HuH-7.5 (cell line): ENCODE measurements at places on chromosomes 5 and 9.

- DNase-seq, result no peak
These were observed 133.7 kb downstream of the KIF4B start for GRCh38 chr5:155147222-155147621.

- DNase-seq, result no peak
These were observed 58.0 kb downstream of the PLAC8L1 start for GRCh38 chr5:146047396-146047795.

- no peak for DNase-seq
These were observed at the start of gene FBP2 for GRCh38 chr9:94593459-94594345. TSS of gene FBP2 (minus strand) at chr9:94593824. CDS start at chr9:94593726, 98 bp downstream.

DNA sequence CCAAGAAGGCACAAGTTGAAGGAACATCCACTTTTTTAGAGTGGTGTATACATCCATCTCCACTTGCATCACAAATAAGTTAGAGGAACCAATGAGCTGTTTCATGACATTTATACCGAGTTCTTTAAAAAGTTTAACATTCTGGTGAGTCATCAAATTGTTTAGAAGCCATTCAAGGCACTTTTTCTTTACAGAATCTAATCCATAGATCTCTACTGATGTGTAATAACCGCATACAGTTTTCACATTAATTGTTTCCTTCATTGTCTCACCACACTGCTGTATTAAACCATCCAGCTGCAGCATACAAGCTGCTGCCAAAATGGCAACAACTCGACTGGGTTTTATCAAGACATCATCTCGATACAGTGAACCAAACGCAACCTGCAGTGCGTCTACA, 744 bp downstream of the GMCL2 start:
- DNase-seq, result no peak

DNA sequence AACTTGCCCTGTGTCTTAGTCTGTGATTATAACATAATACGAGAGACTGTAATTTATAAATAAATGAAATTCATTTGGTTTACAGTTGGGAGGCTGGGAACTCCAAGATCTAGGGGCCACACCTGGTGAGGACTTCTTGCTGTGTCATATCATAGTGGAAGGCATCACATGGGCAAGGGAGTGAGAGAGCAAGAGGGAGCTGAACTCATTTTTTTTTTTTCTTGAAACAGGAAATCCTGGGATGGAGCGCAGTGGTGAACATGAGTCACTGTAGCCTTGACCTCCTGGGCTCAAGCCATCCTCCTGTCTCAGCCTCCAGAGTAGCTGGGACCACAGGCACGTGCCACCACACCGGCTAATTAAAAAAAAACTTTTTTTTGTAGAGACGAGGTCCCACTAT, 7.2 kb downstream of the MLANA start:
- DNase-seq, result no peak

DNA sequence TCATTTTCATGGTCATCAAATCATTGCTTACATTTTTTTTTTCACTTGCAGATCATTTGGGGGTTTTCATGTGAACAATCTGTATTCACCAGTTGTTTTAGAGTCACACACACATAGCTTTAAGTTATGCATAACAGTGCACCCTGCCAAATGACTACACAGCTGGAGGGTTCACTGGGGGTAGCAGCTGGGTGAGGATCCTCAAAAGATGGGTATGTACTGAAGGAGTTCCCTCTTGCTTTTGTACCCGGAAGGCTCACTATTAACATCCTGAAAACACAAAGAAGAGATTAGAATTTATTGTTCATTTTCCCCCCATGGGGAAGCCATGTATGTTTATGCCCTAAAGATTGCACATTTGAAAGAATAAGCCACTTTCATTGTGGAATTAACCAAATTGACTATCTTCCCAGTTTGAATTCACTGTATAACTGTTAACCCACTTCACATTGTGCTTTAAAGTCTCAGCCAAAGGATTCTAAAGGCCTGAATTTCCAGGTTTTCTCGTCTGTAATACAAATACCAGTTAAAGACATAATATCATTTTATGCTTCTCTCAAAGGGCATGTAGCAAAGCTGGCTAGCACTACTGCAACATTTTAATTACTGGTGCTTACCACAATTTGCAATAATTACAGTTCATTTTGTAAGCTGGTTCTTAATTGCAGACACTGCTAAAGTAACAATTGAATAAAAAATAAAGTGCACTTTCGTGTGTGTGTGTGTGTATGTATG, 466.4 kb upstream of the MEF2C start:
- no peak for DNase-seq

GRCh38 chr9:98774746-98775145, 21.6 kb downstream of the ANKS6 start:
- no peak for DNase-seq

DNA sequence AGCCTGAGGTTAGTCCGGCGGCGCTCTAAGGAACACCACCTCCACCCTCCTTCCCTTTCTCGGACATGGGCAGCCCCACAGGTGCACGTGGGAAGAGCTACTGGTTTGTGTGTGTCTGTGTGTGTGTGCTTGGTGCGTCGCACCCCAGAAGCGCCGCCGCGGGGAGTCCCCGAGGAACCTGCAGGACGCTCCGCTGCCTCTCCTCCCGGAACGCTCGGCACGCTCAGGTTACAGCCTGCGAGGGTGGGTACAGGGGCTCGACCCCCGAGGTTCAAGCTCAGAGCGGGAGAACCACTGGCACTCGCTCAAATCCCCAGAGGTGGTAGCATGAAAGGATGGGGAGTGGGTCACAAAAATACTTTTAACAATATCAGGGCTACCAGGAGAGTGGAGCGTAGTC, 2.0 kb downstream of the ASTN2 start:
- no peak for DNase-seq

GRCh38 chr5:180990882-180991242, 2.2 kb downstream of the BTNL3 start:
- no peak for DNase-seq

- DNase-seq, result no peak
These were observed 59.2 kb downstream of the DAPK1 start for GRCh38 chr9:87556821-87557220.

DNA sequence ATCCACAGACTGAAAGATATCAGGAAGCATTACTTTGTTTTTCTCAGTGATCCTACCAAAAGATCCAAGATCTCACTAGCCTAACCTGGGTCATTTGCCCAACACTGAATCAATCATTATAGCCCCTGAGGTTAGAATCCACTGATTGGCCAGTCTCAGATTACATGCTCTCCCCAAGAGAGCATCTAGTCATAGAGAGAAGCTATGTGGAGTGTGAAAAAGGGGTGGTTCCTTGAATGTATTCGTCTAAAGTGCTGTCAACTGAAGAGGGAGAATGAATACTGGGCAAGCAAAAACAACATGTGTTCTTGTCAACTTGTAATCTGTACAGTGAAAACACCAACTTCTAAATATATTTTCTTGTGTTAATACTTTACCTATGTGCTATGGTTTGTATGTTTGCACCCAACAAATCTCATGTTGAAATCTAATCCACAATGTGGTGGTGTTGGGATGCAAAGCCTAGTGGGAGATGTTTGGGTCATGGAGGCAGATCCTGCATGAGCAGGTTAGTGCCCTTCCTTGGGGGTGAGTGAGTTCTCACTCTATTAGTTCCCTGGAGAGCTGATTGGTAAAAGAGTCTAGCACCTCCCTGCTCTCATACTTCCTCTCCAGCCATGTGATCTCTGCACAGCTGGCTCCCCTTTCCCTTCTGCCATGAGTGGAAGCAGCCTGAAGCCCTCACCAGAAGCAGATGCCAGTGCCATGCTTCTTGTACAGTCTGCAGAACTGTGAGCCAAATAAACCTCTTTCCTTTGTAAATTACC, 60.3 kb upstream of the PJA2 start:
- no peak for DNase-seq

DNA sequence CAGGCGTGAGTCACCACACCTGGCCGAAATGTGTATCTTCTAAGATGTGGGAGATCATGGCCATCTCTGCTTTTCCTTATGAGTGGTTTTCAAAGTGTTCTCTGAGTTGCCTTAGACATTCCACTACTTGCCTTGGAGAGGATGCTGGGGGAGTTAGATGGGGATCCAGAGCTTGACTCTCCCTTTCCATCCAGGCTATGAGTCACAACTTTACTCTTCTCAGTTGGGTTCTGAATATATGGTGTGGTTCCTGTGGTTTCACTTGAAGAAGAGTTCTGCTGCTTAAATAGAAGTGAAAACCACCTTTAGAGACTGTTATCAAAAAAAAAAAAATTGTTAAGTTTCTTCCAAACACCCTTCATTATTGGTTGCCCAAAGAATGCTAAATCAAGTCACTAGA, 217.6 kb downstream of the ZNF608 start:
- no peak for DNase-seq

GRCh38 chr5:73007051-73007450, 51.2 kb downstream of the FCHO2 start:
- DNase-seq, result no peak

- DNase-seq, result no peak
These were observed 18.1 kb downstream of the PDLIM4 start for GRCh38 chr5:132275367-132276220.

- no peak for DNase-seq
These were observed 316.5 kb downstream of the KCTD16 start for GRCh38 chr5:144487207-144487606.

GRCh38 chr9:95197692-95198271, 119.7 kb downstream of the FANCC start:
- DNase-seq, result no peak
